ENCODE measurements at places on chromosomes 5 and 9. TPM values are rescaled to one million over a fixed set of nuclear protein-coding genes. Genes with fewer than 3 reads are reported as not detected.

RNF208 gene
- 7.1 TPM for total RNA-seq

CD72 gene
- 1.6 TPM for total RNA-seq

GPR151 gene
- total RNA-seq = not detected

SMIM23 gene
- total RNA-seq = not detected

SYNPO gene
- total RNA-seq = 63.9 TPM

CDKN2B gene
- total RNA-seq = 192 TPM

BNIP1 gene
- 12.4 TPM for total RNA-seq

MUSK gene
- 3.6 TPM for total RNA-seq

SLC6A18 gene
- total RNA-seq = not detected

SLC36A2 gene
- not detected for total RNA-seq

HBEGF gene
- 8.8 TPM for total RNA-seq

DNA sequence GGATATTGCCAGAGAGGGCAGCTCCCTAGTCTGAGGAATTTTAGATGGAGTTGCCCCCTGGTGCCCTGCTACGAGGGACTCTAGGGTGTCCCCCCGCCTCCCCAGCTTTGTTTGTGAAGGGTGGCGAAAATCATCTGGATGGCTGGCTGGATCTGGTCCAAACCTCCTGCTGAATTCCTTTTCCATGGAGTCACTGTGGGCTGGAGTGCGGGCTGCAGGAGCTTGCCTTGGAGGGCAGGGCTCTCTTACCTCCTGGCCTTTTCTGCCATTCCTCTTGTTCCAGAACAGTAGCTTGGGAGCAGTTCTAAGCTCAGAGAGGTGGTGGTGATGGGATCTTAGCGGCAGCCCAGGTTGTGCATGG lies 2.1 kb downstream of the SYNPO start:
- DNase-seq = no peak

GRCh38 chr5:493758-494157 lies 30.5 kb downstream of the SLC9A3 start:
- DNase-seq = no peak

DNA sequence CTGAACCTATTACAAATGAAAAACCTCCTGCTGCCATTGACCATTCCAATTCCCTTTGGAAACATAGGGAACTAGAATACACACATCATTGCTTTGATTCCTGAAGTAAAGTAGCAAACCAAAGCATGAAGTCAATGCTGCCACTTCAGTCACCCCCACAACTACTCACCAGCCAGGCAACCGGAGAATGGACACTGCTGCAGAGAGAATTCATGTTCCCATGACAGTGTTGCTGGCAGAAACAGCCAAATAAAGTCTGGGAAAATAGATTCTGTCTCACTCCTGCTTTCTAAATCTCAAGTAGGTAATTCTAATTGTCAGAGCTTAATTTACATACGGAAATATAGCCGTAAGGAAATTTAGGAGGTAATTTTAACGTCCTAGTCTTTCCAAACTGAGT lies 162.9 kb upstream of the PLPPR1 start:
- DNase-seq = no peak

GRCh38 chr5:91095313-91095712 lies 287.8 kb downstream of the ARRDC3 start:
- no peak for DNase-seq

- DNase-seq = no peak
These were observed 1888.4 kb downstream of the MAT2B start for GRCh38 chr5:165393839-165394238.

DNA sequence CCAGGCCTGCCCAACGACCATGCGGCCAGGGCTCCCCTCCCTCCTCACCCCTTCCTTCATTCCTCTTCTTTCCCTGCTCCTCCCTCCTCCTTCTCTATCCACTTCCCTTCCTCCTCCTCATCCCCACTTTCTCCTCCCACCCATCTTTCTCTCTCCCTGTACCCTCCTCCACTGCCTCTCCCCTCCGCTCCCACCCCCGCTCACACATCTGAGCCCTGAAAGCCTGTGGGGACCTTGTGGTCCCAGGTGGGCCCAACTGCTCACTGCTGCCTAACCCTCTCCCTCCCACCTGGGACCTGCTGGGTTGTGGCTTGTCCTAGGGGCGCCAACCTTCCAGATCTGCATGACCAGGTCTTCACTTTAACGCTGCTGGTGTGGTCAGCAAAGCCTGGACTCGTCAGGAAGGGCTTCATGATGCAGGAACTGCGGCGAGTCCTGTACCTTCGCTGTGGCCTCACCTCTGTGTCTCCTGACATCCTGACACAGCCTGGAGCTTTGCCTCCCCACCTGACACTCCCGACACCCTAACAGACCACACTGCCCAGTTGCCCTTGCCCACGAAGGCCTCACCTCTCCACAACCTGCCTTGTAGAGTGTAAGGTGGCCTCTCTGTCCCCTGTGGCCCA lies 34.6 kb downstream of the C5orf15 start:
- no peak for DNase-seq

DNA sequence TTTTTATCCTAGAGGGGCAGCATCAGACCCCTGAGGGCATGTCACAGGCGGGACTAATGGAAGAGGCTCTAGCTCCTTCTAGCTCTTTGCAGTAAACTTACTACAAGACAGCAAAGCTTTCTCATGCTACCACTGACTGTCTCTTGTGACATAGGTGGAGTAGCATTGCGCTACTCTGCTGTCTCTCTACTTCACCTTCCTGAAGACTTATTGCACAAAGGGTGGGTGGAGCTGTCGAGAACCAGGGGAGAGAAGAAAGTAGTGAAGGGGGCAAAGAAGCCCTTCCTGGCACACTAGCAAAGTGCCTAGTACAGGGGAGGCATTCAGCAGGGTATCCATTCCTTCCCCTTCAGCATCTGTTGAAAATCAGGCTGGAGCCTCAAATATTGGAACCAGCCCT lies 36.1 kb upstream of the NEK6 start:
- DNase-seq = no peak

- DNase-seq = no peak
These were observed 302.7 kb downstream of the MAN2A1 start for GRCh38 chr5:109992264-109992915.

DNA sequence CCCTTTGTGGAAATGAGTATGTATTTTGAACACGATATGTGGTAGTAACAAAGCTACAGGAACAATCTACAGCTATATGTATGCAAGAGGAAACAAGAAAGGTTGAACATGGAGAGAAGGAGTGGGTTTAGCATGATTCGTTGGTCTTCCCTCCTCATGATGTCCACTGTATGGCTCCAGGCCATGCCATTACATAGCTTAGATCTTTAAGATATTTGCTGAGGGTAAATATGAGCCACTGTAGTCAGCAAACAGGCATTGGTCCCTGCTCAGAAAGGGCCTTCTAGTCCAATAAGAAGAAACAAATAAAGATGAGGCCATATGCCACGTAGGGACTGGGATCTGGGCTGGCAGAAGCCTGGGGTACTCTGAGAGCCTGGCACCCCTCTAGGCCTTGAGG lies 543.2 kb upstream of the SGCD start:
- no peak for DNase-seq

DNA sequence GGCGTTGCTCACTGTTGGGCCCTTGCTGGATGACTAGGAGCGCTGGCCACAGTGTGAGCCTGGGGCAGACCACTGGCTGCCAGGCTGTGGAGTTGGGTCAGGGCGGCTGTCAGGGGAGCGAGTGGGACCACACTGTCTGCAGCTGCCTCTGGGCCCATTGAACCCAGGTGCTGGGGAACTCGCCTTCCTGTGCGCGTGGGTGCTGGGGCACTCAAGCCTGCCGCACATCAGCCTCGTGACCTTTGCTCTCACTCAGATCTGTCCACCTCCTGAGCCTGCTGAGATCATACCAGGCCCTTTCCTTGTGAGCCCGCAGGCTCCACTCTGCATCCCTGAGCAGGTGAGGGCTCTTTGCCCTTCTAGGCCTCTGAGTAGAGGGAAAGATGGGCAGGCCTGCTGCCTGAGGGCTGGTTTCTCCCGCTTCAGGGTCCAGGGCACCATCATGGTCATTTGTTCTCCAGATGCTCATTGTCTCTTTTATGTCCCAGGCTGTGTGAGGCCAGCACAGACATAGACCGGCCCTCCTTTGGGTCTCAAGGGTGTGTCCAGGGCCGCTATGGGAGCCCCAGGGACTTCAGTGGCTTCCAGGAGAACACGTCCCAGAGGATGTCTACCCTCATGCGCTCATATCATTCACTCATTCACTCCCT lies 26.5 kb downstream of the WNK2 start:
- peak; percentile 58 for DNase-seq

- DNase-seq = peak; percentile 84
These were observed 55.9 kb upstream of the STXBP1 start for GRCh38 chr9:127555840-127556820.

DNA sequence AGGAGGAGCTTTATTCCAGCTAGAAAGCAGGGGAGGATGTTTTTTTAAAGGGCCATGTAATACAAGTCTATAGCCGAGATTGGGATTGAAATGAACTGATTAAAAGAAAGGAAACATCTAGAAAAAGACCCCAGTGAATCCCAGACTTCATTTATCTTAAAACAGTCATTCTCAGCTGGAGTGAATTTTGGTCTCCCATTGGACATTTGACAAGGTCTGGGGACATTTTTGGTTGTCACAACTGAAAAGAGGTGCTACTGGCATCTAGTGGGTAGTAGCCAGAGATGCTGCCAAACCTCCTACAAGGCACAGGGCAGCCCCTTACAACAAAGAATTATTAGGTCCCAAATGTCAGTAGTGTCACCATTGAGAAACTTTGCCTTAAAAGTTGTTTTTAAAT lies 16.3 kb upstream of the SPINK4 start:
- no peak for DNase-seq
